Fibroblast of lung (primary cell): ENCODE measurements at places on chromosomes 5 and 9. TPM values are rescaled to one million over a fixed set of nuclear protein-coding genes. Genes with fewer than 3 reads are reported as not detected.

DNA sequence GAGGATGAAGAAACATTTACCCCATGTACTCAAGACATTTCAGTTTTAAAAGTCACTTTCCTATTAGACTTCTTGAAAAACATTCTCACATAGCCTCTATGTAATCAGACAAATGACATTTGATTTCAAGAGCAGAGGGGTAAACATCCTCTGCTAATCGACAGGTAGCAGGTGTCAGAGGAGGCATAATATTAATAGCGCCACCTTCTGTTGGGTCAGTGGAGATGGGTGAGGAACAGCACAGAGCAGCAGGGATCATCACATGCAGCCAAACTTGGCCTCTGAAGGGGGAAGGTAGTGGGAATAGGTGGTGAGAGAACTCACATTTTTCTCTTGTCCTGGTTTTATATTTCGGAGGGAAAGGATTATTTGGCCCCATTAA, 3.3 kb upstream of the LSM11 start:
- H3K27ac ChIP-seq, result no peak overlapping the region
- H3K36me3 ChIP-seq, result no peaks in the 10 kb centered on the region
- H3K27me3 ChIP-seq, result no peaks in the 10 kb centered on the region
- H3K4me3 ChIP-seq, result no peak overlapping the region
- peak; percentile 11 for DNase-seq

PCDHGC5 gene
- polyA plus RNA-seq, result 0.97 and 1.1 TPM in 2 replicates

DNA sequence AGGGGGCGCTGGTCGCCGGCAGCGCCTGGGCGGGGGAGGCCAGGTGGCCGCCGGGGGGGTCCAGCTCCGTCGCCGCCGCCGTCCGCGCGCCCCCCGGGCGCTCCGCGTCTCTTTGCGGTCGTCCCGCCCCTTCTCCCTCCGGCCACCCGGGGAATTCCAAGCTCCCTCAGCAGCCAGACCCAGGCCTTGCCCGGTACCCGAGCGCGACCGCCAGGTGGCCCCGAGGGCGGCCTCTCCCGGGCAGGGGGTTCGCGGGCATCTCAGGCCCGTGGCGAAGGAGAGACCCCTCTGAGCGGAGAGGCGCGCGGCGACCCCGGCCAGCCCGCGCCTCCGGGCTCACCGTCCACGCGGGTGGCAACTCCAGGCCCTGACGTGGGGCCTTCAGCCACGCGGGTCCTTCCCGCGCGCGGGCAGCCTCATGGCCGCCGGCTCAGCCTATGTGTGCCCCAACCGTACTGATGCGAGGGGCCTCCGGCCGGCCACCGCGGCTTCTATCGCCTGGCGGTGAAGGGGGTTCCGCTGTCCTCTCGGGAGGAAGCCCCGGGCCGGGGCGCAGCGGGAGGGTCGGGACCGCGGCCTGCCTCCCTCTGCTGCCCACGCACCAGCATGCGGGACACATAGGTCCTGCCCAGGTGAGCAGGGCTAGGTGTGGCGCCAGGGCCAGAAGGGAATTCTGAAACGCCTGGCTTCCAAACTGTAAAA, 529 bp upstream of the NRARP start:
- peaks cover 24% of the 10 kb centered on the region for H3K27me3 ChIP-seq
- H3K36me3 ChIP-seq, result no peaks in the 10 kb centered on the region
- H3K27ac ChIP-seq, result no peak overlapping the region
- H3K4me1 ChIP-seq, result peaks cover 12% of the 10 kb centered on the region
- H3K4me3 ChIP-seq, result peak overlapping the region; percentile 32
- no peak for DNase-seq

TMC1 gene
- polyA plus RNA-seq, result 0.02 and 0.27 TPM in 2 replicates

- H3K4me3 ChIP-seq, result no peak overlapping the region
- H3K27ac ChIP-seq, result no peak overlapping the region
- no peaks in the 10 kb centered on the region for H3K4me1 ChIP-seq
- no peak for DNase-seq
Observed at GRCh38 chr5:59593439-59594007, 300.0 kb downstream of the PDE4D start.

DNA sequence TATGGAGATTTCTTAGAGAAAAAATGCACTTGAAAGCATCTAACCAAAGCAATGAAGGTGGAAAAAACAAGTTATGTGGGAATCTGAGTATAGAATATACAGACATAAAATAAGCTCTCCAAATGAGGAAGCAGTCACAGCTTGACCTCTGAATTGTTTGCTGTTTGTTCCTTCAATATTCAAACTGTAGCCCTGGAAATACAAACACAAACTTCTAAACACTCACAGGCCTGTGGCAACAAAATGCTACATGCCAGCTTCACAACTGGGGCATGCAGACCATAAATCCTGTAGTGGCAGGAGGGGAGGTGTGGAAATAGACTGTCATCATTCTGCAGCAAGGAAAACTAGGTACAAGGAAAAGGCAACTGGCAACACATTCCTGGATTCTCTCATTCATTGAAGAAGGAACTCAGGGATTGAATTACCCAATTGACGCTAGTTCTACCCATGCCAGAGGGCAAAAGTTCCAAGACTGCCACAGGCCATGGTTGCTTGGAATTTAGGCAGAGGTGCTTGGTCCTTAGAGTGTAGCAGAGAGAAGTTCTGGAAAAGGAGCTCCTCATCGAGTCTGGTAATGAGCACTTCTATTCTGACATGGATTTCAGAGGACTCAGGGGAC, 349.6 kb downstream of the PDE4D start:
- H3K27ac ChIP-seq, result no peak overlapping the region
- H3K36me3 ChIP-seq, result no peaks in the 10 kb centered on the region
- no peaks in the 10 kb centered on the region for H3K4me1 ChIP-seq
- no peak overlapping the region for H3K4me3 ChIP-seq

GRCh38 chr5:171706736-171707441, 78.7 kb upstream of the SMIM23 start:
- peaks cover 11% of the 10 kb centered on the region for H3K27me3 ChIP-seq
- no peak for DNase-seq
- H3K4me1 ChIP-seq, result no peaks in the 10 kb centered on the region
- no peak overlapping the region for H3K27ac ChIP-seq
- no peak overlapping the region for H3K4me3 ChIP-seq
- H3K36me3 ChIP-seq, result no peaks in the 10 kb centered on the region
